ENCODE measurements at places on chromosomes 3 and 15.

- DNase-seq = no peak
Measured at GRCh38 chr3:37999836-38000235, 9.2 kb downstream of the VILL start.

- DNase-seq = peak; percentile 55
Measured at GRCh38 chr3:20054549-20054987, 14.3 kb downstream of the KAT2B start.

GRCh38 chr3:152870027-152870426 lies 35.1 kb downstream of the P2RY1 start:
- no peak for DNase-seq

- no peak for DNase-seq
Measured at GRCh38 chr3:52280050-52280461, 1.6 kb upstream of the WDR82 start.

DNA sequence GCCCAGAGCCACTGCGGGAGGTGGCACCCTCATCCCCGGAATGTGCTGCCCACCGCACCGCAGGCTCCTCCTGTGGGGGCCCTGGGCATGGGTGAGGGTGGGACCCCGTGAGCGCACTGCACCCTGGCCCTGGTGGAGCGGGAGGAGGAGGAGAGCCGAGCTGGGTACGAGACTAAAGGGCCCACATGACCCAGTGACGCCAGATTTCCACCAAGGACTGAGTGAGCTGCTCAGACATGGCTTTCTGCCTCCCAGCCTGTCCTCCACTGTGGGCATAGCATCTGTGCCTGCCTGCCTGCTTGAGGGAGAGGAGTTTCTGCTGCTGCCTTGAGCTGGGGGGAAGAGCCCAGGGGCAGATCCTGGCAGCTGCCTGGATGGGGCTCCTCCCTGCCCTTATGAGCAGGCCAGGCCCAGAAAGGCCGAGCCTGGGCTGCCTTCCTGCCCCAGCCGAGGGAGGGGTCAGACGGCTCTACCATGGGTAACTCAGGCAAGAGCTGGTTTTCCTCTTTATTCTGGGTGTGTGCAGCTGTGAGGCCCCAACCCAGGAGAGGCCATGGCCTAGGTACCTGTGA lies 88.4 kb downstream of the VGLL4 start:
- DNase-seq = no peak

GRCh38 chr15:83248151-83249029 lies 36.1 kb downstream of the BNC1 start:
- no peak for DNase-seq

GRCh38 chr3:5151586-5151985 lies 29.5 kb downstream of the ARL8B start:
- no peak for DNase-seq

GRCh38 chr15:60548101-60548500 lies 69.2 kb upstream of the ICE2 start:
- DNase-seq = peak; percentile 37

DNA sequence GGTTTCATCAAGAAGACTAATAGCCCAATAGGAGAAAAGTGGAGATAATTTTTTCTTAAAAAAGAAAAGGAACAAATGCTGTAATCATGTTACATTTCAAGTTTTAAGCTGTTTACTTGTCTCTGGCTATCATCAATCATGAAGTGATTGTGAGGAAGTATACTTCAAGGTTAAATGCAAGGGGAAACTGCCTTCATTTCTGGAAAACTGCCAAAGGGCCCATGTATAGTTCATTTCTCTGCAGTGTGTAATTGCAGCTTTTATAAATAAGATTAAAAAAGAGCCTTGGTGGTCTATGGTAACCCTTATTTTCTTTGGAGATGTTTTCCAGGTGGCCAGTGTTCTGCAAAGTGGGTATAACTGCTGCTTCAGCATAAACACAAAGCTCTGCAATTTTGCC lies 101.9 kb downstream of the GRM7 start:
- no peak for DNase-seq

DNA sequence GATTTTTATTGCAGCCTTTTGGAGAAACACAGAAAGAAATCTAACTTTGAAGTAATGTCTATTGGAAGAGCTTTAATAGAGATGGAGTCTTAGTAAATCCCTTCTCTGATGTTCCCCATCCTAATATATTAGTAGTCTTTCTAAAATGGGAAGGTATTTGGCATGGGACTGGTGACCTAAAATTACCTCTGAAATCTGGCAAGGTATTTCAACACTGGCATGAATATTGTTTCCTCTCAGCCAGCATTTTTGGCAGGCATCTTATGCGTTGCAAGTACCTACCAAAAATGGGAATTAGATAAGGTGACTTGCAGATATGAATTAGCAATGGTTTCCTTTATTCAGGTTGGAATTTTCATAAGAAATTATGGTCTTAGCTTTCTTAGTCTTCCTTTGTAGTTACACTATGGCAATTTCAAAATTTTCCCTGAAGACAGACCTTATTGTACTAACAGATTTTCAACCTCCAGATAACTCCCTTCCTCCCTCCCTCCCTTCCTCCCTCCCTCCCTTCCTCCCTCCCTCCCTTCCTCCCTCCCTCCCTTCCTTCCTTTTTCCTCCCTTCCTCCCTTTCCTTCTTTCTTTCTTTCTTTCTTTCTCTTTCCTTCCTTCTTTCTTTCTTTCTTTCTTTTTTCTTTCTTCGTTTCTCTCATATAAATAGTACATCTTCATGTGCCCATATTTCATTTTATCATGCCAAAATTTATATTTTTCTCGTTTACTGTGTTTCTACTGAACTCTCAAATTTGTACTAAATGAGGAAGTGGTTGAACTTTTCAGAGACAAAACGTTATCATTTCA lies 168.2 kb upstream of the KCNMB2 start:
- DNase-seq = no peak

DNA sequence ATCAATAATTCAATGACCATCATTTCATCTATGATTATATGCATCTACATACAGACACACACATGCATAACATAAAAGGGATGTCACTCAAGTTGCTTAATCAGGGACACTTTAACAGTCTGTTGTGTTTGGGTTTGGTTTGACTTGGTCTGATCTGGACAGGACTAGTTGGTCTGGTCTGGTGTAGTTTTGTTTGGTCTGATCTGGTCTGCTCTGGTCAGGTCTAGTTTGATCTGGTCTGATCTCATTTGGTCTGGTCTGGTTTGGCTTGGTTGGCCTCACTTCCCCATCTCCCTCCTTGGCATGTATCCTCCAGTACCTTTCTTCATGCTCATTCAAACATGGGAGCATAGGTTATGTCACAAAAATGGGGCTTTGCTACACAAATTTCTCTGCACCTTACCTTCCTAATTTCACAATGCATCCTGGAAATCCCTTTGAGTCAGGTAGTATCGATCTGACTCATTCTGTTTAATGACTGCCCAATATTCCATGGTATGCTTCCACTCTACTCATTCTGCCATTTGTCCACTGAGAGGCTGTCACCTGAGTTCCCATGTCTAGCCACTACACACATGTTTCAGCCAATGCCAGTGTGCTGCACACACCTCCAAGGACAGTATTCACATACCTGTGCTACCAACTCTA lies 73.0 kb upstream of the TPM1 start:
- no peak for DNase-seq

GRCh38 chr3:73813291-73813690 lies 188.6 kb upstream of the PDZRN3 start:
- no peak for DNase-seq

Measured in activated T-helper 1 cell treated with anti-CD3 and anti-CD28 coated beads, Interleukin-2, amount 50 U/mL, for 16 hours (primary cell).